ENCODE measurements at places on chromosomes 2 and 18.

GRCh38 chr18:5197032-5197434 is at the start of gene AKAIN1:
TSS of gene AKAIN1 (minus strand) at chr18:5197257. CDS start at chr18:5197053, 204 bp downstream.
- peak; percentile 91 for DNase-seq

DNA sequence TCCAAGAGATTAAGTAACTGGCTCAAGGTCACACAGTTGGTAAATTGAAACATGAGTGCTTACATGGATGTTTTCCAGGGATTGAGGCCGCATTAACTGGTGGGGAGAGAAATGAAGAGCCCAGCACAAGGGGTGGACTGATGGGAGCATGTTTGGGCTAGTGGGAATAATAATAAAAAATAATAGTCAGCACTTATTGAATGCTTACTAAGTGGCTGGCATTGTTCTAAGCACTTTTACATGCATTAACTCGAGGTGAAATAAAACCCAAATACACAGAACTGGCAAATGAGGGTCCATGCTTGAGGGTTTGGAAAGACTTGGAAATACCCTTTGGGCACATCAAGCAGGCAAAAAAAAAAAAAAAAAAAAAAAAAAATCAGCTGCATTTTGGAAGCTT is 34.0 kb upstream of the CDK5R2 start:
- no peak for DNase-seq

GRCh38 chr2:180938451-180938850 is 42.0 kb upstream of the UBE2E3 start:
- DNase-seq = no peak

DNA sequence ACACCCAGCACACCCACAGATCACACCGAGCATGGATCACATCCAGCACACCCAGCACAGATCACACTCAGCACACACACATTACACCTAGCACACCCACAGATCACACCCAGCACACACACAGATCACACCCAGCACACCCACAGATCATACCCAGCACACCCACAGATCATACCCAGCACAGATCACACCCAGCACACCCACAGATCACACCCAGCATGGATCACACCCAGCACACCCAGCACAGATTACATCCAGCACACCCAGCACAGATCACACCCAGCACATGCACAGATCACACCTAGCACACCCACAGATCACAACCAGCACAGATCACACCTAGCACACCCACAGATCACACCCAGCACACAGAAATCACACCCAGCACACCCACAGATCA is 118.6 kb downstream of the DYSF start:
- DNase-seq = no peak

- no peak for DNase-seq
These were observed 38.2 kb downstream of the CENPO start for GRCh38 chr2:24831221-24832072.

- DNase-seq = no peak
These were observed 173.4 kb upstream of the TRIB2 start for GRCh38 chr2:12543076-12543977.

DNA sequence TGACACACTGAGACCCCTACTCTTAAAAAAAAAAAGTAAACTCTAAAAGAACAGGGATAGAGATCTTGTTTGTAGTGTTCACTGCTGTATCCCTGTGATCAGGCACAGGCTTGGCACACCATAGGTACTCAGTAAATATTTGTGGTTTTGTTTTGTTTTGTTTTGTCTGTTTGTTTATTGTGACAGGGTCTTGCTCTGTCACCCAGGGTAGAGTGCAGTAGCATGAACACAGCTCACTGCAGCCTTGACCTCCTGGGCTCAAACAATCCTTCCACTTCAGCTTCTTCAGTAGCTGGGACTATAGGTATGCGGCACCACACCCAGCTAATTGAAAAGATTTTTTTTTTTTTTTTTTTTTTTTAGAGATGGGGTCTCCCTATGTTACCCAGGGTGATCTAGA is 3.4 kb downstream of the FKBP1B start:
- DNase-seq = no peak

- DNase-seq = peak; percentile 24
These were observed 4.0 kb downstream of the PTPN2 start for GRCh38 chr18:12879840-12880540.

DNA sequence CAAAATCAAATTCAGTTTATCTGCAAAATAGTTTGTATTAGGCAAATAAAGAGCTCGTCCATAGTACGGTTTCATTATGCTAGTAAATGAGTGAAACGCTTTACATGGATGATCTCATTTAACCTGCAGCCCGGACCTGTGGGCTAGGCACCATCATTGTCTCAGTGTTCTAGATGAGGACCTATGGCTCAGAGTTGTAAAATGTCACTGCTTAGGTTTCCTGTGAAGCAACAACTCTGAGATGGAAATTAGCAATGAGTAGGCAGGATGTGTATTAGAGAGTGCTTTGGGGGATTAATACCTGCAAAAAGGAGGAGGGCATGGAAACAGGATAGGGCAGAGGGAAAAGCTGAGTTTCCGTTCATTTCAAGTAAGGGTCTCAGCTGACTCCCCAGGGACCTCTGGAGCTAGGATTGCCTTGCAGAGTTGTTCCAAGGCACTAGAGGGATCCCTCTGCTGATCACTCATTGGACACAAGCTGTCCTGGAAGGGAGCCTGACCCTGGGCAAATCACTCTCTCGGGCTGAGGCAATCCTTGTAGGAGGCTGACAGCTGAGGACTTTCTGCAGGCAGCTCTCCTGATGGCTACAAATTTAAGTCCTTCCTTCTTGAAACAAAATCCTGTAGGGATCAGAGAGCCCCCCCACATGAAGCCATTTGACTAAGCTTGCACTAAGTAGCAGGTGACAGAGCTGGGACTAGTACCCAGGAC is 58.8 kb upstream of the SIX2 start:
- peak; percentile 30 for DNase-seq

DNA sequence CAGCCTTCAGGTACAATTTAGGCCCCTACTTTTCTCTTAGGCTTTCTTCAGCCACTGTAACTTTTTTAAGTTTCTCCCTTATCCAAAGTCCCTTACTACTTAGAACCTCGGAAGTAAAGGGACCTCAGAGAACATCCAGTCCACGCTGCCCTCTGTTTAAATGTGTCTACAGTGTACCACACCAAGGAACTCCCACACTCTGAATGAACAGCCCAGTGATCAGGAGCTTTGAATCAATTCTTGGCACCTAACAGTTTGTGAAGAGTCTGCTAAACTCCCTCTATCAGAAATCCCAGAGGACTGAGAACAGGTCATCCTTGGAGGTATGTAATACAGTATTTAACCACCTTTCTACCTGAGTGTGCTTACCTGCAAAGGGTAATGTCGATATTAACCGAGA is 11.6 kb upstream of the MALT1 start:
- no peak for DNase-seq

- DNase-seq = no peak
These were observed 27.3 kb upstream of the MAL start for GRCh38 chr2:94997981-94998930.

- no peak for DNase-seq
These were observed 18.3 kb downstream of the IL1B start for GRCh38 chr2:112818094-112818902.

- no peak for DNase-seq
These were observed 69.3 kb upstream of the SNTG2 start for GRCh38 chr2:881204-881918.

- DNase-seq = no peak
These were observed 30.3 kb upstream of the B3GNT7 start for GRCh38 chr2:231364961-231365810.

DNA sequence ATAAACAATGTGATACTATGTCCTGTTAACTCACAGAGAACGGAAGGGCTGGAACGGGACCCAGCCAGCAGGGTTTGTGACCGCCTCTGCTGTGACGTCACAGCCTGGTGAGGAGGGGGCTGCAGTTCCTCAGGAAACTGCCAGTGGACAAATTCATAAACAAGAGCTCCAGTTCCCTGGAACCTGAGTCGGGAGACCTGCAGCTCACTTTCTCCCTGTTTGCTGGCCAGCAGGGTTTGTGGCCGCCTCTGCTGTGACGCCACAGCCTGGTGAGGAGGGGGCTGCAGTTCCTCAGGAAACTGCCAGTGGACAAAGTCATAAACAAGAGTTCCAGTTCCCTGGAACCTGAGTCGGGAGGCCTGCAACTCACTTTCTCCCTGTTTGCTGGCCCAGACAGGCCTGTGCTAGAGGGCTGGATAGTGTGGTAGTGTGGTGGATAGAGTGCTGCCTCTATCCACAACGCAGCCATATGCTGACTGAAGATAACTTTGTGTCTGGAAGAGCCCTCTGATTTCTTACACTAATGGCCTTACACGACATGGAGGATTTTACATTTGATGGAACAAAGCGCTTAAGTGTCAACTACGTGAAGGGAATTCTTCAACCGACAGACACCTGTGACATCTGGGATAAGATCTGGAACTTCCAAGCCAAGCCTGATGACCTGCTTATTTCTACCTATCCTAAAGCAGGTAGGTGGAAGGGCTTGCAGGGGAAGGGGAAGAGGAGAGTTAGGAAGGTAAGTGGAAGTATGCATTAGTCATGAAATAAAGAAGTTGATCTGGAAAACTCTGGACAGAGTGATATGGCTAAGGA is at the start of gene SULT1C4:
TSS of gene SULT1C4 (plus strand) at position 140 of the 816 bp plus-strand sequence. CDS start at position 524, 384 bp downstream.
- DNase-seq = peak; percentile 51

- no peak for DNase-seq
These were observed 234.0 kb downstream of the ZNF407 start for GRCh38 chr18:74831571-74832250.

GRCh38 chr2:75416420-75417342 is 144.1 kb downstream of the EVA1A start:
- no peak for DNase-seq

DNA sequence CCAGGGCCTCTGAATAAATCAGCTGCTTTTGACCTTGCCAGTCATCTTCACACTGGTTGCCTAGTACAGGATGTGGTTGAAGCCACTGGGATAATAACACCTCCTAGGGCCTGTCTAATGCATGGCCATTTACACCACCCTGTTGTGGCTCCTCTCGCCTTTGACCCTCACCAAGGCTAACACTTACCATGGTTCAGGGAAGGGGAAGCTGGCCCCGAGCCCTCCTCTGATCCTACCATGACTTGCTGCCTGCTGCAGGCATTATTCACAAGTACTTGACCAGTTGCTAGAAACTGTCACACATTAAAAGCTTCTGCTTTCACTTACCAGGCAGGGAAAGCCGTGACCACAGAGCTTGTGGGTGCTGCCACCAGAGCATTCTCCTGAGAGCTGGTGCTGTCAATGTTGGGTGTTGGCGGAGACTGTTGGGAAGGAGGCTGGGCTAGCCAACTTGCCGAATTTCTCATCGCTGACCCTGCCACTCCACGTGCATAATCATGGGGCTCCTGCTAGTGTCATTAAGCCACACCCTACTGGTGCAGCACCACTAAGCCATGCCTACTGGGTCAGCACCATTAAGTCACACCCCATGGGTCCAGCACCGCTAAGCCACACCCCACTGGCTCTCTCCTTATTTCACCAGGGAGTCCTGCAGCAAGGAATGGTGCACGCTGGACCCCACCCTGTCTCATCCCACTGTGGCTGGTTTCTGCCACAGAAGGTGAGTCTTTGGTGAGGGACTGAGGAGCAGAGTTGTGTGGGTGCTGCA is 47.0 kb upstream of the TTC39C start:
- no peak for DNase-seq

DNA sequence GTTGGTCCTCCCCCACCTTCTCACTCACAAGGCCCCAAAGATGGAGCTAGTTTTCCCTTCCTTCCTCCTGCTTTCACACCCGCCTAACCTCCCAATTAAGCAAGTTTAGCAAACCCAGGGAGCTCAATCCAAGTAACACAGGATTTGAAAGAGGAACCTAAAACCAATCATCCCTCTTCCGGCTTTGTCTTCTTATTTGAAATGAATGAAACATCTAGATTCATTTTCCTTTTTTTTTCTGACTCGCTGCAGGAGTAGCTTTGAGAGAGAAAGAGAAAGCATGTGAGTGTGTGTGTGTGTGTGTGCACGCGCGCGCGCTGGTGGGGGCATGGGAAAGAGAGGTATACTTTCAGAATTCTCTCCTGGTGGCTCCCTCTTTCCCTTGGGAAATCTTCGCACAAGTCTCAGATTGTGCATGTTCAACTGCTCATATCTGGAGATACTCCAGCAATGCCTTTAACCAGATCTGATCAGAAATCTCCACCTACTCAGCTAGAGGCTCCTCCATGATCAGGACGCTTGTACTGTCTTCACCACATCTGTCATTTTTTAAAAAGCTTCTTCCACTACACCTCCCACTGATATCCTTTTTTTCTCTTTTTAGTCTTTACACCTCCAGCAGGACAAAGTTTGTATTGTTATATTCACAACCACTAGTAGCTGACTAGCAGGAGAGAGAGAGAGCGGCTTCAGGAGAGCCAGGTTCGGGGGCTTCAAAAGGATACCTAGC is 1.7 kb downstream of the SLC8A1 start:
- no peak for DNase-seq

- no peak for DNase-seq
These were observed 731.1 kb downstream of the RNF144A start for GRCh38 chr2:7648221-7648795.

DNA sequence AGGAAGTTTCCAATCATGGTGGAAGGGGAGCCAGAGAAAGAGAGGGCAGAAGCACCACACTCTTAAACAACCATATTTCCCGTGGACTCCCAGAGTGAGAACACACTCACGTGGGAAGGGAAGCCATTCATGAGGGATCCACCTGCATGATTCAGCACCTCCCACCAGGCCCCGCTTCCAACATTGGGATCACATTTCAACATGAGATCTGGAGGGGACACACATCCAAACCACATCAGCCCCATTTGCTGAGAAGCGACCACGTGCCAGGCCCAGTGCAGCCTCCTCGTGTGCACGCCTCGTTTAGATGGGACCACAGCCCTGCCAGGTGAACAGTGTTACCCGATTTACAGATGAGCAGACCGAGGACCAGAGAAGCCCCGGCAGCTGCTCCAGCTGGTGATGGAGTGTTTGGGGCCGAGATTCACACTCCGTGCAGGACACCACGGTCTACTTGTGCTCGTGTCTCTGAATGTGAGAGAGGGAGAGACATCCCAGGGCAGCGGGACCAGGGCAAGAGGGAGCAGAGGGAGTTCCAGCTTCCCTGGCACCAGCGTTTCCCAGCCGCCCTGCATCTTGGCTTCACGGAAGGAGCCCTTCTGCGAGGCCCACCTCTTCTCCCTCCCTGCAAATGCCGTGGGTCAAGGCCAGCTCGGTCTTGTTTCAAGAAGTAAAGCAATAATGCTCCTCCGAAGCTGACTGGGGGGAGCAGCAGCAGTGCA is 76.9 kb upstream of the ODC1 start:
- no peak for DNase-seq

GRCh38 chr2:160489111-160489510 is 4.5 kb downstream of the RBMS1 start:
- DNase-seq = no peak

- no peak for DNase-seq
These were observed 533 bp downstream of the CXCR4 start for GRCh38 chr2:136117391-136117841.

- no peak for DNase-seq
These were observed 26.1 kb upstream of the ST3GAL5 start for GRCh38 chr2:85914922-85915321.

DNA sequence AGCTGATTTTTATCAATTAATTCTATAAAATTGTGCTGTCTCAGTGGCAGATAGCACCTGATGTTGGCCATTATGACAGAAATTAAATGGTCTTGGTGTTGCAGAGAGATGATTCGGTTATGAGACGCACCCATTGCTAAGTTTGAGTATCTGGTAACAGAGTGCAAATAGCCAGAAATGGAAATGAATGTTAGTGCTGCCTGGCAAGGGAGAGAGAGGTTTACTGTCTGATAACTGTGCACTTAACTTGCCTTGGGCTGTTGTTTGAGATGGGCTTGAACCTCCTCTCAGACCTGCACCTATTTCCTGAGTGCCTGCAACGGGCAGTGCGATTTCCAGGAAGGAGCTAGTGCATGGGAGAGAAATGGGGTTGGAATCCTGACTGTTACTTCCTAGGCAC is 11.7 kb downstream of the DPYSL5 start:
- DNase-seq = no peak

Measured in iPS-NIHi11 (cell line).